CD4-positive, alpha-beta T cell treated with Interleukin-15 for 4 hours (primary cell): ENCODE measurements at places on chromosomes 4 and X.

GRCh38 chr4:38024206-38024509 is 64.0 kb downstream of the PTTG2 start:
- no peak for DNase-seq

DNA sequence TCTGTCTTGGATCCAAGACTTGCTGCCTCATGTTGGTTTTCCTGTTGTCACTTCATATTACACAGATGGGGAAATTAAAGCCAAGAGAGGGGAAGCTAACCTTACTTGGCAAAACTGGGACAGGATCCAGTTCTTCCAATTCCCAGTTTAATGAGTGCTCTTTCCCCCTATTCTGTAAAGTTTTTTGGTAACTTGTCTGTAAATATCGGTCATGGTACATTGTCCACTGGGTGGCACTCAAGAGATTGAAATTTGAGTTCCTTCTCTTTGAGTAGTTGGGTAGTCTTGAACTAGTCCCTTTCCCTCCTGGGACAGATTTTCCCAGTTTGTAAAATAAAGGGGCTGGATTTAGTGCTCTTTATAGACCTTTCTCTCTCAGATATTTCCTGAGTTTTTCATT is 12.4 kb upstream of the EOLA2 start:
- DNase-seq, result no peak

DNA sequence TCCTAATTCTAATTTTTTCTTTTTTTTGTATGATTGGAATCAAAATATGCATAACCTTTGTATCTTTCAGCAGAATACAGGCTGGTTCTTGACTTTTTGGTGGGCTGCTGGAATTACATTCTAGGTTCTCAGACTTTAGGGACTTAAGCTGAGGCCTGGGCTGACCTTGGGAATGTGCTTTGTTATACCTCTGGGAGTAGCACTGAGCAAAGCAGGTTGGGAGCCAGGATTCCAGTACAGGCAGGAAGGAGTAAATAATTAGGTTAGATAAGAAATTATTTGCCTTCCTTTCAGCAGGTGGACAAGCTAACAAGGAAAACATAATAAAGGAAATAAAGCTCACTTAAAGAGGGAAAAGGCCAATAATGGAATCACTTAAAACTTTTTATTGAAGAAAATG is 49.9 kb upstream of the SLC4A4 start:
- no peak for DNase-seq

DNA sequence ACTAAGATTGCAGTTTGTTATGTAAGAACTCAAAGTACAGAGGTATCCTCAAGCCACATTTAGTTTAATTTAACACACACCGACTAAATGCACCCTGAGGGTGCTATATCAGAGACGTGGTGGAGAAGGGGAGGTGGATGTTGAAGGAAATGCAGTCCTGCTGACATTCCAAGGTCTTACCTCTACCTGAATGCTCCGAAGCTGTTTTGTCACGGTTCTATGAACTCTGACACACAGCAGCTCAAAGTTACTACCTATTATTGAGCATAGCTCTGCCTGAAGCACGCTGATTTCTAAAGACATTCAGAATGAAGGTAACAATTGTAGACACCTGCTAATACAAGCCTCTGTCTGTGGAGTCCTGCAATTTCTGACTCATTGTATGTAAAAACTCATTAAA is 6.7 kb downstream of the CC2D2A start:
- no peak for DNase-seq

GRCh38 chrX:87582453-87582852 is 64.9 kb downstream of the KLHL4 start:
- no peak for DNase-seq

DNA sequence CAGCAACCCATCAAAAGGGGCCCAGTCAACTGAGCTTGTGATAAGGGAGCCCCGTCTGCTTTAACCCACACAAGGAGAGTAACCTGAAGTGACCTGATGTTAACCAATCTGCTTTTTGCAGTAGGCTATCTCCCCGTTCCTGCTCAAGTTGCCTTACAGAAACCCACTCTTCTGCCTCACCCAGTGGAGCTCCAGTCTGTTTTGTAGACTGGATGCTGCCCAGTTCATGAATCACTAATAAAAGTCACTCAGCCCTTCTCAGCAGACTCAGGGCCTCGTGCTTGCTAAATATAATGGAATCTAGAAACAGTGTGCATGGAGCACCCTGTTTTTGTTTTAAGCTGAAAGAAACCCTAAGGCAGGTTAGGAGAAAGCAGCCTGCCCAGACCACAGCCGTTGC is 312.3 kb downstream of the FBXW7 start:
- no peak for DNase-seq

- DNase-seq, result no peak
Measured at GRCh38 chr4:3206439-3207100, 42.4 kb upstream of the MSANTD1 start.

GRCh38 chr4:14743601-14744000 is 258.7 kb upstream of the CPEB2 start:
- DNase-seq, result no peak

DNA sequence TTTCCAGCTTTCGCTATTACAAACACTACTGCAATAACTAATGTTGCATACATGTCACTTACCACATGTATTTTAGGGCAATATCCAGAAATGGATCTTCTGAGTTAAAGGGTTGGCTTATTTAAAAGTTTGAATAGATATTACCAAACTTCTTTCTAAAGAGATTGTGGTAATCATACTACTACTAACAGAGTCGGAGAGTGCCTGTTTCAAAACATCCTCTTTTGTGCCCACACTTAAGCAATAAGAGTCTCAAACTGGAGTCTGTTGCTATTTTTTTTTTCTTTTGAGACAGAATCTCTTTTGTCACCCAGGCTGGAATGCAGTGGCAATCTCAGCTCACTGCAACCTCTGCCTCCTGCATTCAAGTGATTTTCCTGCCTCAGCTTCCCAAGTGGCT is 35.8 kb downstream of the FGFBP1 start:
- no peak for DNase-seq

- no peak for DNase-seq
Measured at GRCh38 chr4:56085275-56085674, 136.5 kb downstream of the CEP135 start.

DNA sequence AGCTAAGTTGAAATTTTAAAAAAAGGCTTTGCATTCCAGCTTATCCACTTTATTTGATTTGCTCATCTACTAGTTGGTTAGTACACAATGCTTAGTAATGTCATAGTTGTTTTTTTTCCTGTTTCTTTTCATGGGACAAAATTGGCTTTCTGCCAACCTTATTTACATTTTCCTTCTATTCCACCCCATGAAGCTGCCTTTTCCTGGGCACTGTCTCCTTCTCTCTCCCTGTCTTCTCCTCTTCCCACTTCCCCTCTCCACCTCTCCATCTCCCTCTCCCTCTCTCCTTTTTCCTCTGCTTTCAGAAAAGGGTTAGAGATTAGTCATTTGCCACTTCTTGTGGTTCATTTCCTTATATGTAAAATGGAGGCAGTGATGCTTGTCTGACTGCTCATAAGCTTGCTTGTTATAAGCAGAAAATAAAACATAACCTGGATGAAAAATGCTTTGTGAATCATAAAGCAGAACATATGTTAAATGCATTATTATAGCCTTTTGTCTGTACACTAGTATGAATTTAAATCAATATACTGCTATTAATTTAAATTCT is 181.9 kb downstream of the CEP135 start:
- no peak for DNase-seq

DNA sequence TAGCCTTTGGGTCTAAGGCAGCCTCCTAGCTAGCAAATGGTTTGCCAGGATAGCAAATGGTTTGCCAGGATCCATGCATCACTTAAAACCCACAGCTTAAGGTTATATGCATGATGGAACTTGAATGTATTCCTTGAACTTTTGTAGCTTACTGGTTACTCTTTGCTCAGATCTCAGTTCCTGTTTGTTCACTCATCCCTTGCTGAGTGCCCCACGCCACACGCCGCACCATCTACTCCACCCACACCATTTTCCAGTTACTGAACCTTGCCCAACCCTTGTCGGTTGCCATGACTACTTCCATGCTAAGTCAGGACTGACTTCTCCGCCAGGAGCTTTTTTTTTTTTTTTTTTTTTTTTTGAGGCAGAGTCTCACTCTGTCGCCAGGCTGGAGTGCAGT is 29.5 kb upstream of the XIAP start:
- DNase-seq, result no peak

- DNase-seq, result peak; percentile 7
Measured at GRCh38 chrX:41946989-41947612, 23.7 kb upstream of the CASK start.

DNA sequence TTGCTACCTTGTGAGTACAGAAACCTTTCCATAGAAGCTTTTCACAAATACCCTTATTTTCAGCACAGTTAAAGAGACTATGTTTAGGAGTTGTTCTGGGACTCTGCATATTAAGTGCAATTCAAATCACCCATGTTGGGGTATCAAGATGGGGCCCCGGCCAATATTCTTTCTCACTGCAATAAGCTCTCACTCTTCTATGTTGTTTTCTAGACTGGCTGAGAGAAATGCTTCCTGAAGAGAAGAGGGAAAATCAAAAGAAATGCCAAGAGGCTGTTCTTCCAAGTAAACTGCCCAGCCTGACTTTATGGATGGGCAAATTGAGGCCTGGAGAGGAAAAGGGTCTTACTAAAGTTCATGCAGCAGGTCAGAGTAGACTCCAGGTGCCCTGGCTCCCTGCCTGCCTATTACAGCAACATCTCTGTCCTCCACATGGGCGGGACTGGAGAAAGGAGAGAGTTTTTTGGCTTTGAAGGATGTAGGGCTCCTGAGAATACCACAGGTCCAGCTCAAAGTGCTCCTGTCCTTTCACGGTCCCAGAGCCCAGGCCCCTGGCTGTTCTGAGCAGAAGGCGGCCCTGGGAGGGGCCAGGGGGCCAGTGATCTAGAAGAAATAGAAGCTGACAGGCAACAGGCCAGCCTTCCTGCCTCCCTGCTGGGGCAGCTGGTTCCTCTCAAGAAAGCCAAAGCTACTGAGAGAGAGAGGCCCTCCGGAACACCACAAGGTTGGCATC is 745 bp upstream of the IQSEC2 start:
- no peak for DNase-seq

DNA sequence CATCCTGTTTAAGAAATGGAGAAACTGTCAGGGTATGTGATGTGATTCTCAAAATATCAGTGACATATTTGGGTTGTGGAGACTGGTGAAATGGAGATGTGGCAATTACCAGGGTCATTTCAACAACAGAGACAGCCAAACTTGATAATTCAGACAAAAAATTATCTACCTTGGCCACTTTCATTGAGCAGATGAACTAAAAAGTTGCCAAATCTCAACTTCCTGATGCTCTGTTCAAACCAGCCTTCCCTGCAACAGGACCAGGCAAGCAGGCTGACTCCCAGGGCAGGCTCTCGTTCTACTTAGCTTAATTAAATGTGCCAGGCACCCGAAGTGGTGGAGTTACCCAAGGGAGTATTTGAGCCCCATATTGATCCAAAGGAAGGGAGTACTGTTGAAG is 199.6 kb downstream of the AFF2 start:
- DNase-seq, result no peak

GRCh38 chr4:70915874-70916559 is 13.8 kb downstream of the MOB1B start:
- DNase-seq, result no peak

DNA sequence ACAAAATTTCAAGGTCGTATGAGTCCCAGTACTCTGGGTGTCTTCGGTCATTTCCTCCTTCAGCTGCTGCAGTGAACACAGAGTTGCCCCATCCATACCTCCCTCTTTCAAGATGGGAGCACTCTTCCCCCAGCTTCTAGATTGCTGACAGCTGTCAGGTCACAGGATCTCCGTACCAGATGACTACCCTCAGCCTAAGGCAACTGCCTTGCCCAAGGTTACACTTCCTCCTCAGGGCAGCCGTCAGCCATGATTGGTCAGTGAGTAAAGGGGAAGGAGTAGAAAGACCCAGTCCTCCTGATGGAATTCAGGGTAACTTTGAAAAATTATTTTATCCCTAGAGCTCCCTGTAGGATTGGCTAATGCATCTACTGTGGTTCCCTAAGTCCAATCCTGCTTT is 81.6 kb downstream of the NAF1 start:
- DNase-seq, result no peak

- DNase-seq, result no peak
Measured at GRCh38 chr4:108644237-108644636, 6.2 kb upstream of the OSTC start.

GRCh38 chr4:107888237-107888636 is 43.1 kb upstream of the CYP2U1 start:
- no peak for DNase-seq
